ENCODE measurements at places on chromosomes 5 and 9. TPM values are rescaled to one million over a fixed set of nuclear protein-coding genes. Genes with fewer than 3 reads are reported as not detected.

NUTM2G gene
- total RNA-seq: not detected

DNA sequence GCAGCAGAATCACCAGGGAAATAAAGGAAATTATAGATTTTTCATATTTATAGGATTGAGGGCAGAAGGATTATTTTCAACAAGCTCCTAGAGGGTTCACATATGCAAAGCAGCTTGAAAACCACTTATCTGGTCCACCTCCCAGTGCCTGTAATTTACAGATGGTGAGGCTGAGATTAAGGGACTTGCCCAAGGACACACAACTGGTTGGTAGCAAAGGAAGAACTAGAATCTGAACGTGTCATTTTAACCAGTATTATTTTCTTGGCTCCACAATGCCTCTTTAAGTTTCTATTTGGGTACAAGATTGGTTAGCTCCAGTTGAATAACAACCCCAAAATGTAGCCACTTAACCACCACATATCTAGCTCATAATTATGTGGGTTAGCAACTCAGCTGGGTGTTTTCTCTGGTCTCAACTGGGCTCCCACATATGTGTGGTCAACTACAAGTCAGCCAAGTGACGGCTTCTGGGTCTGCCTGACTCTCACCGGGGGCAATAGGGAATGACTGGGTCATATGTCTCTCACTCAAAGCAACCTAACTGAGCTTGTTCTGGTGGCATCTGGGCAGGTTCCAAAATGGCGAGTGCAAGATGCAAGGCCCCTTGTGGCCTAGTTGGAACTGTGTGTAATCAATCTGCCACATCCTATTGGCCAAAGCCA lies 127.7 kb downstream of the ZDHHC21 start:
- DNase-seq: no peak

- no peak for DNase-seq
Observed at GRCh38 chr9:68808338-68808890, 103.4 kb downstream of the PIP5K1B start.

DNA sequence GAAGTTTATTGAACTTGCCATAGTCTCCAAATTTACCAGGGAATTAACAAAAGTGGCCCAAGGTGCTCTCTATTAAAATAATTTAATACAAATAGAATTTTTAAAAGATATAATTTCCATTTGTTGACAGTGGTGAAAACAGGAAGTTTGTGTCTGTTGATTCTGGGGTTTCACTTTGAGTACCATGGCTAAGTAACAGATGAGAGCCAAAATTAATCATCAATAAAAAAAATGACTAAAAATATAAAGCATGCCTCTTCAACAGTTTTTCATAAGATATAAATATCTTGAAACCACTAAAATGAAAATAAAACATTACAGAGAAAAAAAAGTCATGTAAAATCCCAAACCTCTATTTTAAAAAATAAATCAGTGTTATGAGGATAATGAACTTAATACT lies 49.8 kb downstream of the SGCD start:
- DNase-seq: no peak

GRCh38 chr9:6869081-6869948 lies 111.5 kb downstream of the KDM4C start:
- no peak for DNase-seq

GALNT12 gene
- total RNA-seq: 12.6 TPM

SIMC1 gene
- total RNA-seq: 13.7 TPM

LURAP1L gene
- total RNA-seq: 18.6 TPM

- no peak for DNase-seq
Observed at GRCh38 chr5:43523662-43524072, 8.7 kb upstream of the C5orf34 start.

GRCh38 chr5:146401021-146401420 lies 46.1 kb upstream of the TCERG1 start:
- DNase-seq: no peak

DNA sequence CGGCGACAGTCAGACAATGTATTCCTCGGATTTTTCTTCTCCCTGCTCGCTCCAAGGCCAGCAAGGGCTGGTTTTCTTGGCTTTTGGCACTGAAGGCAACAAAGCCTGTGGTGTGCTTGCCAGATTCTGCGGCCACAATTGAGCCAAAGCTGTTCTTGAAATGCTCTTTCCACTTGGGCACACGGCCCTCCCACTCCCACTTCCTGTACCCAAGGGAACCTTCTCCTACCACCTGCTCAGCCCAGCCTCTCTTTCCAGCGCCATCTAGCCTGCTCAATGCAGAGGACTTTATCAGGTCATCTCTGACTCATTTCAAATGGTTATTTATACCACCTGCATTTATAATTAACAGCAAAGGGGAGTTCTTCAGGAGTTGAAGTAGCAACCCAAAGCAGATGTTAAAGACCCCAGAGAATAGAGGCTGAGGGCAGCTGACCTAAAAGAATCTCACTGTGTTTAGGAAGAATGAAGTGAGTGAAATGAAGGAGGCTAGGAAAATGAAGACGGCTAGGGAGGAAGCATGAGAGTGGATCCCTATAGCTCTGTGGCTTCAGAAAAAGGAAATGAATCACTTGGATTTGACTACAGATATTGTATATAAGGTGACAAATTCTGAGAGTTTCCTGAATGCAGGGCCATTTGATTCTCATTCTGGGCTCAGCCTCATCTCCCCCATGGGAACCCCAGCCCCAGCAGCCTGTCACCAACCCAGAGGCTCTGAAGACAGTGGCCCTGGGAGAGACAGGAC lies 439.0 kb downstream of the ENC1 start:
- DNase-seq: no peak

GRCh38 chr5:418162-419121 lies 24.5 kb upstream of the EXOC3 start:
- no peak for DNase-seq

- DNase-seq: no peak
Observed at GRCh38 chr9:115398996-115399395, 281.0 kb upstream of the TNC start.

FIBCD1 gene
- total RNA-seq: not detected

DNA sequence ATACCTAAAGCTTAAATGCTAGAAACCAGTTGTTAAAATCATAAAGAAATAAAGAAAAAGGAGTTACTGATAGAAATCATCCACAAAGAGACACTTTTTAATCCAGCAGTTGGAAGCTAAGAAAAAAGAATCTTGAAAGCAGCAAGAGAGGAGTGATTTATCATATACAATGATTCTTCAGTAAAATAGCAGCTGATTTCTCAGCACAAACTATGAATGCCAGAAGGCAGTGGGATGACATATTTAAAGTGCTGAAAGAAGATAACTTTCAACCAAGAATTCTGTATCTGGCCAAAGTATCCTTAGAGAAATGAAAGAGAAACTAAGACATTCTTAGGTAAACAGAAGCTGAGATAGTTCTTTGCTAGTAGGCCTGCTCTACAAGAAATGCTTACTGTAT lies 366.0 kb downstream of the HTR1A start:
- no peak for DNase-seq

RRAGA gene
- total RNA-seq: 87.2 TPM

DNA sequence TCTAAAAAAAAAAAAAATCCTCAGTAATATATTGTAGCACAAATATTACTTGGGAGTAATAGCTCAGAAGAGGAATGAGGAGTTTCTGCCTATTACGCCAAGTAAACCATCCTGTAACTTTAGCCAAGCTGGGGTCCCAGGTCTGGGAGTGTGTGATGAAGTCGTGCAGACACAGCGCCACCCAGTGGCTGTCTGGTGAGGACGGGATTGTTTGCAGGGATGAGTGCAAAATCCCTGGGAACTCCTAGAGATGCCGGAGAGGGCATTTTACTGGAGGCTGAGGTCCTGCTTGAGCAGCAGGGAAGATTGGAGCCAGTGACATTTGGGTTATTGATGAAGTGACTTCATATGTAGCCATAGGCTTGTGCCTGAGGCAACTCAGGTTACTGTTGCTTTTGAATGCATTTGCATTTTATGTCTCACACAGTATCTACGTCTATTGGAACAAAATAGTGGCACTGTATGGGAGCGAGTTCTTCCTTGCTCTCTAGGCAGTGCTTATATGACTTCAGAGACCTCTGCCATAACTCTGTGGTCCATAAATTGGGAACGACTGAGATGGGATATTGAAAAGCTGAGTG lies 72.8 kb downstream of the PSAT1 start:
- DNase-seq: peak; percentile 84

DNA sequence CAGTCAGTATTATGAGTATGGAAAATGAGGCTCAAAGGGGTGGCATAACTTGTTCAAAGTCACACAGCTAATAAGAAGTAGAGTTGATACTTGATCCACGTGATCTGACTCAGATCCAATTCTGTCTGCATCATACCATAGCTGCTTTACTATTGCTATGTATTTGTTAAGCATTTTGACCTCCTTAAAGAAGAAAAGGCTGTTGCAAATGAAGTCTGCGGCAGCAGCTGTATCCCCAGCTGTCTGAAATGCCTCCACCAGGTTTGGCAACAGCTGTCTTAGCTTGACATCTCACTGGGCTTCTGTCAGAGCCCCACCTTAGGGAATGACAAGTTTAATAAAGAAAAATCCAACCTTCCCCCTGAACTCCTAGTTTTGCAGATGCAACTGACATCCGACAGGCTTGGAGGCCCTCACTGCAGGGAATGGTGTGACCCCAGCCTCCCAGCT lies 75.6 kb upstream of the SLC44A1 start:
- DNase-seq: no peak

GRCh38 chr9:5760338-5760737 lies 72.6 kb downstream of the ERMP1 start:
- DNase-seq: no peak

CCDC187 gene
- not detected for total RNA-seq

- no peak for DNase-seq
Observed at GRCh38 chr5:10595293-10595671, 31.4 kb downstream of the ANKRD33B start.

GRCh38 chr5:3602785-3603502 lies 7.3 kb downstream of the IRX1 start:
- DNase-seq: peak; percentile 81

NR4A3 gene
- total RNA-seq: 60.3 TPM

- DNase-seq: no peak
Observed at GRCh38 chr5:147061431-147061830, 173.4 kb upstream of the STK32A start.

- no peak for DNase-seq
Observed at GRCh38 chr9:101509572-101509971, 24.1 kb upstream of the RNF20 start.

DNA sequence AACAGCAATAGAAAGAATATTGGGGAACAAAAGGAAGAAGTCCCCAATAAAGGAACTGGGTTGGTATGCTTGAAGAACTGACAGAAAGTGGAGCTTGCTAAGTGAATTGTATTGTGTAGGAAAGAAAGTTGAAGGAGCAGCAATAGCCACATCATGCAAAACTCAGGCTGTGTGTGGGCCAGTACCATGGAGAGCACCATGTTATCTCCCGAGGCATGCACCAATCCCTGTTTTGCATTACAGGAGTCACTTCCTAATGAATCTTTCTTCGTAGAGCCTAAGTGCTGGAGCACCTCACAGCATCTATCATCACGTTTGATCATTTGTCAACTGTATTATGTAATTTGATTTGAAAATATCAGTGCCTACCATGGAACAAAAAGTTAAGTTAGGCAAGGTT lies 137.7 kb upstream of the NMUR2 start:
- no peak for DNase-seq

DOCK2 gene
- total RNA-seq: 31.5 TPM

MOB3B gene
- 9.0 TPM for total RNA-seq

DNA sequence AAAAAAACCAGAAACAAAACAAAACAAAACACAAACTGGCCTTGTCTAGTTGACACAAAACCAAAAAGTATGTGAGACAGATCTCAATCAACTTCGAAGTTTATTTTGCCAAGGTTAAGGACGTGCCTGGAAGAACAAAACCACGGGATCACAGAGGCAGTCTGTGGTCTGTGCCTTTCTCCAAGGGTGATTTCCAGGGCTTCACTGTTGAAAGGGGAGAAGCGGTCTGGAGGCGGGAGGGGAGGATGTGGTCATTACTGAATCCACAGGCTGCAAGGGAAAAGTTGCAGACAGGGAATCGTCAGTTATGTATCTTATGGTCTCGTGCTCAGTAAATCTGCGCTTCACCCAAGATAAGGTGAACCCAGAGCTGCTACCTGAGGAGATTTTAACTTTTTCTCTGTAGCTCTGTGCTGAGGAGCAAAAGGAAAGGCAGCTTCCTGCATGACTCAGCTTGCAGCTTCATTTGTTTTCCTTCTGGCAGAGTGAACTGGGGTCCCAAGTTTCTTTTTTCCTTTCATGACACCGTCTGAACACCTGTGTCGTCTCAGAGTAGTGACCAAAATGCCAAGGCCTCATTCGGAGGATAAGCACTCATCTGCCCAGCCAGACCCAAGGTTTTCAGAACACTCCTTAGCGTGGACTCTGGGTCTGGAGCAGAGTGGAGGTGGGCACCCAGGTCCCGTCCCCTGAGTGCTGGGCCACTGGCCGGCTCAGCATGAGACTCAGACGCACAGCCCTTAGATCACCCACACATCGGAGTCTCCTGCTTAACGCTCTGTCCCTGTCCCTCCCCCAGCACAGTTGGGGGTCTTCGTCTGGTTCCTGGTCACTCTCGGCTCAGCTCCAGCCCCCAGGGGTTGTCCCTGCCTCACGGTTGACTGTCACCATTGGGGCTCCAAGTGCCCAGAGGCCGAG lies 25.9 kb downstream of the ROPN1L start:
- DNase-seq: no peak

JAKMIP2 gene
- 1.9 TPM for total RNA-seq

- DNase-seq: no peak
Observed at GRCh38 chr9:34688329-34689115, 2.6 kb downstream of the CCL19 start.

- no peak for DNase-seq
Observed at GRCh38 chr5:18764161-18764560, 1129.9 kb downstream of the TAF11L14 start.

DNA sequence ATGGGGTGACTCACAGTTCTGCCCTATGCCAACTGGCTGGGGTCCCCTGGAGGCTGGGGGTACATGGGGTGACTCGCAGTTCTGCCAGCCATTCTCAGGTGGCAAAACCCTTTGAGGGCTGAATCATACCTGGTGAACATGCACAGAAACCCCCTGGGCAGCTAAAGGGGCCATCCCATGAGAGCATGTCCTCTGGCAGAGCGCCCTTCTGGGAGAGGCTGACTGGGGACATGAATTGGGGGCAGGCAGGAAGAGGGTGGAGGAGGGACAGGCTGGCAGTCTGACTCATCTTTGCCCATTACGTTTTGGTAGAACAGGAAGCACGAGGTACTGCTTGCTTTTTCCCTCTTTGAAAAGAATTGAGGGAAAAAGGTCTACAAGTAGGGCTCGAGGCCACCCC lies 16.7 kb downstream of the TRAF1 start:
- DNase-seq: no peak

- no peak for DNase-seq
Observed at GRCh38 chr9:94864862-94865509, 138.5 kb downstream of the AOPEP start.

DNA sequence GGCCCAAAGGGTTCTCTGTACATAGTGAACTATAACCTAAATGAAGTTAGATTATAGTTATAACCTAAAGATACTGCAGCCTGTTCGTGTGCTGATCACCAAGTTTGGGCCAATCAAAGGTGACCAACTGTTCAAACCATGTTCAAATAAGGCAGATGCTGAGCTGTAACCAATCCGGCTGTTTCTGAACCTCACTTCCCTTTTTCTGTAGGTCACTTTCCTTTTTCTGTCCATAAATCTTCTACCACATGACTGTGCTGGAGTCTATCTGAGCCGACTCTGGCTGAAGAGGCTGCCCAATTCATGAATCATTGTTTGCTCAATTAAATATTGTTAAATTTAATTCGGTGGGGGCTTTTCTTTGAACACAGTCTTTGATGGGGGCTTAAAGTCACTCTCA lies 1920.2 kb downstream of the MAT2B start:
- no peak for DNase-seq

Data from aorta (tissue), 5 donors.